ENCODE measurements at places on chromosomes 1 and 21. TPM values are rescaled to one million over a fixed set of nuclear protein-coding genes. Genes with fewer than 3 reads are reported as not detected.

TNNI3K gene
- 2.3 TPM for polyA plus RNA-seq

OPN3 gene
- polyA plus RNA-seq = 7.0 TPM

SPAG17 gene
- polyA plus RNA-seq = 0.09 TPM

ATF3 gene
- polyA plus RNA-seq = 10.1 TPM

NDUFS5 gene
- polyA plus RNA-seq = 910 TPM

LCE6A gene
- not detected for polyA plus RNA-seq

PRAMEF33 gene
- polyA plus RNA-seq = not detected

KIF17 gene
- 1.5 TPM for polyA plus RNA-seq

GJA9 gene
- polyA plus RNA-seq = not detected

CYP4A22 gene
- 0.03 TPM for polyA plus RNA-seq

DCLRE1B gene
- polyA plus RNA-seq = 2.6 TPM

PHTF1 gene
- 10.7 TPM for polyA plus RNA-seq

LDLRAP1 gene
- 10.5 TPM for polyA plus RNA-seq

SLC27A3 gene
- 4.6 TPM for polyA plus RNA-seq

FGGY gene
- polyA plus RNA-seq = 26.4 TPM

GPR37L1 gene
- polyA plus RNA-seq = 0.01 TPM

TMEM50B gene
- 42.6 TPM for polyA plus RNA-seq

MPZ gene
- polyA plus RNA-seq = 2.4 TPM

SAMSN1 gene
- 0.31 TPM for polyA plus RNA-seq

FCRL4 gene
- polyA plus RNA-seq = not detected

C8A gene
- not detected for polyA plus RNA-seq

LRRC39 gene
- polyA plus RNA-seq = 59.1 TPM

FCRL6 gene
- polyA plus RNA-seq = 0.21 TPM

DAB1 gene
- polyA plus RNA-seq = 0.05 TPM

FCRL5 gene
- 0.01 TPM for polyA plus RNA-seq

CFHR5 gene
- polyA plus RNA-seq = not detected

SEMA6C gene
- polyA plus RNA-seq = 8.9 TPM

CRYAA gene
- polyA plus RNA-seq = not detected

STUM gene
- polyA plus RNA-seq = 0.86 TPM

RNF220 gene
- polyA plus RNA-seq = 133 TPM

KRTAP19-3 gene
- not detected for polyA plus RNA-seq

OPTC gene
- polyA plus RNA-seq = not detected

LCE2C gene
- polyA plus RNA-seq = not detected

FMO5 gene
- polyA plus RNA-seq = 0.35 TPM

VCAM1 gene
- 0.91 TPM for polyA plus RNA-seq

PADI2 gene
- 58.1 TPM for polyA plus RNA-seq

PLPPR4 gene
- polyA plus RNA-seq = 0.04 TPM

KRTAP19-4 gene
- polyA plus RNA-seq = not detected

HCRTR1 gene
- 0.51 TPM for polyA plus RNA-seq

LAMB3 gene
- polyA plus RNA-seq = 0.98 TPM

CRP gene
- polyA plus RNA-seq = not detected

CELA3B gene
- 0.24 TPM for polyA plus RNA-seq

SERPINC1 gene
- polyA plus RNA-seq = 0.08 TPM

KCNE2 gene
- polyA plus RNA-seq = 0.13 TPM

CTNNBIP1 gene
- 11.9 TPM for polyA plus RNA-seq

CRB1 gene
- polyA plus RNA-seq = 0.13 TPM

NGF gene
- polyA plus RNA-seq = 0.59 TPM

S100A7A gene
- polyA plus RNA-seq = not detected

NEGR1 gene
- 1.7 TPM for polyA plus RNA-seq

NOTCH2 gene
- polyA plus RNA-seq = 2.1 TPM

C4BPA gene
- polyA plus RNA-seq = not detected

PERM1 gene
- polyA plus RNA-seq = 239 TPM

CAP1 gene
- polyA plus RNA-seq = 33.7 TPM

ANGPTL1 gene
- polyA plus RNA-seq = 26.1 TPM

AP4B1 gene
- 11.4 TPM for polyA plus RNA-seq

MTR gene
- 7.7 TPM for polyA plus RNA-seq

RGS18 gene
- polyA plus RNA-seq = 0.19 TPM

Data from psoas muscle (tissue), 8 donors.